ENCODE measurements at places on chromosomes 4 and X. TPM values are rescaled to one million over a fixed set of nuclear protein-coding genes. Genes with fewer than 3 reads are reported as not detected.
A peak's percentile ranks its signal among the peaks of the same experiment; 100 is the strongest.

Gene FAM156B
- total RNA-seq: 9.3 TPM

Gene CTBP1
- total RNA-seq: 130 TPM

Gene ERCC6L
- 11.0 TPM for total RNA-seq

DNA sequence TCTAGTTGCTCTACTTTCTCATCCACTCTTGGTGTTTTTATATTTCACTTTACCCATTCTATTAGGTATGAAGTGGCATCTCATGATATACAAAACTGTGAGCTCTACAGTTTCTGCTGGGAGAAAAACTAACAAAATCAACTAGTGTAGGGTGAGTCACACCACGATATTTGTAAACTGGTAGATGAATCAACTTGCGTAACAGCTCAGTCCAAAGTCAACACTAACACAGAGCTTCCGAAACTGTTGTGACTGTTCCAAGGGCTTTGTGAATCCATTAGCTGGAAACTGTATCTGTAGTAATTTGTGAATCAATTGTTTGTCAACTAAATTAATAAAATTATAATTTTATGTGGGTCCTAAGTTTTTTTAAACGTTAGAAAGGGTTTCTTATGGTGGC, 119.8 kb upstream of the TSPAN5 start:
- DNase-seq: peak; percentile 5

GRCh38 chr4:167642250-167642649, 408.0 kb upstream of the SPOCK3 start:
- DNase-seq: no peak

DNA sequence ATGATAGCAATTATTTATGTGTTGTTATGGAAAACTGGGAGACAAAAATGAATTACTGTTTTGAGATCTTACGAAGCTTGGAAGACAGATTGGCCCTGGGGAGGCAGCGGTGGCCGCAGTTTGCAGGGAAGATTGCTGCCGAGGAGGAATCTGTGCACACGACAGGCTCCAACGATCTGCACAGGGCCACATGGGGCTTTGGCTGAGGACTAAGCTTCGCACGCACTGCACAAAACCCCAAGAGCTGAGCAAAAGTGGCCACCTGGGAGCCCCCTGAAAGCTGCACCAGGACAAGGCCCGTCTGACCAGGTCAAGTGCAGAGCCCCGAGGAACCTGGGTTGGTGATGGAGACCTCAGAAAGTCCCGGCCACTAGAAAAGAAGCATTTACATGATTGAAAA, 5.2 kb upstream of the PDE6B start:
- DNase-seq: no peak

DNA sequence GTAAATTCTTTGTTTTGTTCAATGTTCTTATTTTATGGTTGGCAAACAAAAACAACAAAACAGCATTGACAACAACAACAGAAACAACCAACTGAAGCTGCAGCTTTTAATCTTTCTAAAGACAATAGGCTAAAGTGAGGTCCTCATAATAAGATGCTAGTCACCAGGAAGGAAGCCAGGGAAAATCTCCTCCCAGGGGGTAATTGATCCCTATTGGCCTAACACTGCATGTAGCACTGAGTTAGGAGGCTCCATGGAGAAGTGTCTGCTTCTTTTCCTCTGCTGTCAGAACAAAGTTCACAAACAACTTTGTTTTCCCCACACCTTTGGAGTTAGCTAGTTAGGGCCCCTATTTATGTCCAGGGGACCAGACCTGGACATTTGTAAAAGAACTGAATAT, 4.7 kb upstream of the LRAT start:
- DNase-seq: no peak

Gene BEND2
- total RNA-seq: not detected

Gene CSAG2
- total RNA-seq: not detected

- DNase-seq: no peak
These were observed 47.8 kb downstream of the ZCCHC13 start for GRCh38 chrX:74351760-74352159.

DNA sequence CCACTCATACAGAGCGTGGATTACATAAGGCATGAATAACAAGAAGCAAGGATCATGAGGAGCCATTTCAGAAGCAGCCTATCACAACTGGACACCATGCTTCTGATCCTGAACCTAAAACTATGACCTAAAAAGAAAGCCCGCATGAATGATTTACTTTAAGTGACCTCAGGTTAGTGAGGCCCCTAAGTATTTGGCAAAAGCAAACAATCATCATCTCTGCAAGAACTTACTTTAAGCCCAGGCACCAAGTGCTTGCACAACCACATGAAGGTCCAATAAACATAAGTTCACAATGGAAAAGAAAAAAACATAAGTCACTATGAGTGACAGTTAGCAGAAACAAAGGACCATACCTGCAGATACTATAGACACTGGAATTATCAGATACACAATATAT, 7.9 kb upstream of the MBTPS2 start:
- DNase-seq: no peak

Gene SMR3B
- not detected for total RNA-seq

DNA sequence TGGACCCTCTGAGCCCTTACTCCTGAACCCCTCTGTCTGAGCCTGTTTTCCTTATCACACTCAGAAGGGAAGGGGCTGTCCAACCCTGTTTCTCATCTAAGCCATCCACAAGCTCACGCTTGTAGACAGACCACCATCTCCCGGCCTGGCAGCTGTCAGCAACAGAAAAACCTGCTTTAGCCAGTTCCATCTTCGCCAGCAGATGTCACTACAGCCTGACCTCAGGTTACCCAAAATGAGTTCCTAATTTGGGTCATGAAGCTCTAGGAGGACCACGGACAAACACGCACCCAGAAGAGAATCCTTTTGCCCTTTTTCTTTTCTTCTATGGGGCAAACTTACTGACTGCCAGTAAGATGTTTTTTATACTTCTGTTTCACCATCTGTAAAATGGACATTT, 445.4 kb downstream of the BCOR start:
- DNase-seq: peak; percentile 18

DNA sequence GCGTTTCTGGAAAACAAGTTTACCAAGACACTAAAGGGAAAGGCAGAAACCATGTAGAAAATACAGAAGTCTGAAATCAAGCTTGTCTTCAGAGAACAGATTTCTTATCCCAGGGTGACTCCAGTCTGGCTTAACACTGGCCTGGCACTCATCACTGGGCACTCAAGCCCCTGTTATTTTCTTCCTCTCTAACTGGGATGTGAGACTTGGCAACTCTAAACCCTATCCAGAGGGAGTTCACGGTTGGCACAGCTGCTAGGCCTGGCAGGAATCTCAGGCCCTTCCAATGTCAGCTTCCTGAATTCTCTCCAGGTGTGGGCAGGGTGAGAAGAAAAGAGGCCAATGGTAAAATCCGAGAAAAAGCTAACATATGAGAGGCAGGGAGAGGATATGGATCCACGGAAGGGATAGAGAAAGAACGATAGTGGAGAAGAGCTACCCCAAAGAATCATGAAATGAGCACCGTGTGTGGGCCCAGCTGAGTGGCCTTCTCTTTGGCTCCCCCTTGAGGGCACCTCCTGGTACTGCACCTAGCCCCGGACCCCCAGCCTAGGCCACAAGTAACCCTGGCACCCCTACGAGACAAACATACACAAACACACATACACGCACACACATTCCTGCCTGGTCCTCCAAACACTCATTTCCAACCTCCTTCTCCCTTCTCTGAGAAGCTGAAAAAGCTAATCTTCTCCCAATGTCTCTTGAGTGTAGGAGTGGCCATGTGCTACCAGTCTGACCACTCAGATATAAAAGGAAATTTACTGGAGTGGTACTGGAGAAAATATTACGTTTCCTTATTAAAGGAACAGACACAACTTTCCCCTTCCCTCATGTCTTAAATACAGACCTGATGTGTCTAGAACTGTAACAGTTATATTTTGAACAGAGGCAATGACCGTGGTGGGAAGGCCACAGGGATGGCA, 16.6 kb upstream of the PTCHD1 start:
- peak; percentile 52 for DNase-seq

Gene KCND1
- 9.7 TPM for total RNA-seq

Gene SSX1
- total RNA-seq: not detected

- no peak for DNase-seq
These were observed 584.8 kb upstream of the INTU start for GRCh38 chr4:127047930-127048329.

- DNase-seq: no peak
These were observed 6.1 kb downstream of the CXCL10 start for GRCh38 chr4:76017056-76017686.

Gene TLL1
- not detected for total RNA-seq

Gene ENPP6
- not detected for total RNA-seq

- DNase-seq: no peak
These were observed 170.5 kb downstream of the CDS1 start for GRCh38 chr4:84753321-84753972.

- DNase-seq: no peak
These were observed 79.4 kb downstream of the RPS6KA6 start for GRCh38 chrX:84108584-84108983.

DNA sequence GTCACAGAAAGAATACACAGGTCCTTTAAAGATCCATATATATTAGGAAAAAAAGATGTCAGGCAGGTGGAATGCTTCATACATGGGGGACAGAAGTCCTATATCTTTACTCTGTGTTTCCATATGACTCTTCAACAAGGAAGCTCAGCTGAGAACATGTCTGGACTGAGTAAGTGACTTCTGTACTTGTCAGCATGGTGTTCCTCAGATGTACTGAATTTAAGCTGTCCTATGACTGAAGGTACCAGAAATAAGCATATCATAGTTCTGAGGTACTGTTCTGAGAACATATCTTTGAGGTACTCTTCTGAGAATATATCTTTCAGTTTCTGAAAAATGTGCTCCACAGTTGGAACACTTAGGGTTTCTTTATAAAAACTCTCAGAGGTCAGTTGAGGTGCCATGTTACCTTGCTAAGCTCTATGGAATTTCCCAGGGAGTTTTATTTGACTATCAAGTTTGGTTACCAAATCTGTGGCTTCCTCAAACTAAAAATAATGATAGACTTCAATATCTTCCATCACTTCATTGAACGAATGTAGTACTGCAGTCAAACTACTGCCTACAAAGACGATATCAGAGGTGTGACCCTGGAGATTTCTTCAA, 597.2 kb upstream of the GNPDA2 start:
- no peak for DNase-seq

Gene PAK3
- 0.50 TPM for total RNA-seq

DNA sequence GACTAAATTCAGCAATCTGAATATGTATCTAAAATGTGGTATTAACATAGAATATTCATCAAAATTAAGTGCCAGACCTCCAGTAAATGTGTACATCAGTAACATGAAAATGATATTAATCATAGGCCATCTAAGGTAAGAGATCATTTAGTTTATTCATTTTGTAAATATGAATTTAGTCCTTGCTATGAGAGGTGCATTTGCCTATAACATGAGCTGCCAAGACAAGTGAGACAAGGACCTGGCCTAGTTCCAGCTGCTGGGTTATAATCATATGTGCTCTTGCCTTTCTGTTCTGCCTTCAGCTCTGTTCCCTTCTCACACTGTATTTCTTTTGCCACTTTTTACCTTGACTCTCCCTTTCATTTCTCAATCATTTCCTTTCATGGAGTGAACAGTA, 160.0 kb downstream of the STIM2 start:
- DNase-seq: no peak

GRCh38 chr4:139740121-139740520, 74.5 kb downstream of the MGST2 start:
- DNase-seq: no peak

Gene S100P
- total RNA-seq: 365 TPM

Gene UGDH
- total RNA-seq: 71.8 TPM

GRCh38 chr4:98343626-98344025, 82.4 kb downstream of the RAP1GDS1 start:
- no peak for DNase-seq

Gene FAM9C
- not detected for total RNA-seq

DNA sequence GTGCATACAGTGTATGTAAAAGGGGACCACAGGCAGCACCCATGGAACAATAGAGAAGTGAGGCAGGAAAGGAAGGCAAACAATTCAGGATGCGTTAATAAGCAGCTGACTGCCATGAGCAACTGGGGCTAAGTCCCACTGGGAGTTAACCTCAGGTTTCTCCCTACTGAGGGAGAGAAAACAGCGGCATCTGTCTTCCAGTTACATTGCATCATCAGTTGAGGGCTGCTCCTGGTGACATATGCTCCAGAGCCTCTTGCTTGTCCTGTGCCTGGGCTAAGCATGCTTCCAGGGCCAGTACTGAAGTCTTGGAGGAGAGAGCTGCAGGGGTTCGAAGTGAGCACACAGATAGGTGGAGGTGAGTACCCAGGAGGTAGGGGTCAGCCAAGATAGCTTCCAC, 24.3 kb downstream of the RAI2 start:
- DNase-seq: no peak

Gene MAGEA6
- not detected for total RNA-seq

- DNase-seq: no peak
These were observed 159.6 kb upstream of the ANK2 start for GRCh38 chr4:112889619-112890527.

GRCh38 chrX:23621621-23622265, 45.5 kb upstream of the PRDX4 start:
- no peak for DNase-seq

Gene AKAP14
- not detected for total RNA-seq

DNA sequence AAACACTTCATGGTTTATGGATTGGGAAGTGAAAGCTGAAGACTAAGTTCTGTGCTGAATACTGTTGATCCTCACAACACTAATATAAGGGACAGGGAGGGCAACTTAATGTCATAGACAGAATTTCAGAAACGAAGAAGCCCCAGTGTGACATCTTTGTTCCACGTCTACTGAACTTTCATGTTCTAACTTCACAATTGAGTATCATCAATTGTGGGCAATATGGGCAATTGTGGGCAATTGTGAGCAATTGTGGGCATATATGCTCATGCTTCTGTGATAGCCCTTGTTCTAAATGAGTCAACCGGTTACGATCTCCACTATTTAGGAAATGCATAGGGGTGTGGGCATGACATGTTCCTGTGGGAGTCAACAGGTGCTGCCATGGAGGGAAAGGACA, 33.7 kb downstream of the CYBB start:
- DNase-seq: no peak

Gene PSAPL1
- total RNA-seq: not detected

DNA sequence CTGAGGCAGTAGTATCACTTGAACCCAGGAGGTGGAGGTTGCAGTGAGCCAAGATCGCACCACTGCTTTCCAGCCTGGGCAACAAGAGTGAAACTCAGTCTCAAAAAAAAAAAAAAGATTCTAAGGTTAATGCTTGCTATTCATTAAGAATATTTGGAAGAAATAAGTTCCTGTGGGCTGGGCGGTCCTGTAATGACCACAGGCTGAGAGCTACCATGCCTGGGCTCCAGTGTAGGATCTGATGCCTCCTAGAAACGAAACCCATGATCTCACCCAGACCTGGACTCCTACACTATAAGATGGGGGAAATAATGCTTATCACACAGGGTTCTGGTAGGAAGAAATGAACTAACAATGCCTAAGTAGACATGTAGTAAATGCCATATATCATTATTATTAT, 17.8 kb downstream of the TMEM192 start:
- DNase-seq: no peak
